ENCODE measurements at places on chromosomes 11 and 22. TPM values are rescaled to one million over a fixed set of nuclear protein-coding genes. Genes with fewer than 3 reads are reported as not detected.

DNA sequence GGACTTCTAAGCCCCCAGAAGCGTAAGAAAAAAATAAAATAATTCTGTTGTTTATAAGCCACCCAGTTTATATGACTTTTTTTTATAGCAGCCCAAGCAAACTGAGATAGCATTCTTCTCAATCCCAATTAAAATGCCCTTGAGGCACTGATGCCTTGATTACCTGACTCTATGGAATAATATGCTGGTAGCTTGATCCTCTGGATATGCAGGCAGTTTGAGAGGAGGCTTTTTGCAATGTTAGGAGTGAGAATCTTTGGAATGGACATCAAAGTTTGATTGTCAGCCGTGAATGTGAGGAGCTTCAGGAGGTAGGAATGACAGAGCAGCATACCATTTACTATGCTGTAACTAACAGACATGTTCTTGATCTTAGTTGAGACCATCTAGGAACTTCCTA, 275.6 kb downstream of the AASDHPPT start:
- DNase-seq: no peak

Gene CCDC88B
- 5.2 TPM for total RNA-seq

DNA sequence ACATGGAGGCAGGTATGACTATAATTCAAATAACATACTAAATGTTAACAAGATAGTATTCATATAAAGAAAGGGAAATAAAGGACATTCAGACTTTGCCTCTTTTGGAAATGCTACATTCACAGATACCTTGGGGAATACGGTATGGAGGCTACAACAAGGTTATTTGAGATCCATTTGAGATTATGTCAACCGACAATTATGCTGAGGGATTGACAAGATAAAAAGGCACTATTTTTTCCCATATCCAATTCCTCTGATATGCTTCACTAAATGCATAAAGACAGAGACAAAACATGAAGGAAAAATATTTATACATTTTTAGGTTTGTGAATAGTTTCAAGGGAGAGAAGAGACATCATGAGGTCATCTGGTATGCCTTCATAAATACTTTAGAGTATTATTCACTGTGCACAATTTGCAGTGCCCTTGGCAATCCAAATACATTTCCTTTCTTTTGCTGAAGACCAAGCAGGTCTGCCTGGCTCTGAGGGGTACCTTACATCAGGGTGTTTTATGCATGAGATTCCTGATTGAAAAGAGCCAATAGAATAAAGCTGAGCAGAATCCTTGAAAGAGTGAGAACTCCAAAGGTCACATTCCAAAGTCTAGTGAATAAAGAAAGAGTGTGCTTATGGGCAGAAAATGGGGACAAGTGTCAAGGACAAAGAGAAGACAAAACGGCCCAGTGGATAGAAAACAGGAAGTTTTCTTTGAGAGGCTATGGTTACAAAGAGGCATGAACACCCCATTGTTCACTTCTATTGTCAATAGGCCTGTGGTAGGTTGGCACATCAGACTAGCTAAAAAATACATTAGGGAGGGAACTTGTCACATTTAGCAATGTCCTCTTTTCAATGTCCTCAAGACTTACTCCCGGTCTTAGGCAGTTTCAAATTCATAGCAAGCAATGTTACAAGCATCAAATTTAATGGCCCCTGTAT, 455.8 kb downstream of the LRRC4C start:
- no peak for DNase-seq

DNA sequence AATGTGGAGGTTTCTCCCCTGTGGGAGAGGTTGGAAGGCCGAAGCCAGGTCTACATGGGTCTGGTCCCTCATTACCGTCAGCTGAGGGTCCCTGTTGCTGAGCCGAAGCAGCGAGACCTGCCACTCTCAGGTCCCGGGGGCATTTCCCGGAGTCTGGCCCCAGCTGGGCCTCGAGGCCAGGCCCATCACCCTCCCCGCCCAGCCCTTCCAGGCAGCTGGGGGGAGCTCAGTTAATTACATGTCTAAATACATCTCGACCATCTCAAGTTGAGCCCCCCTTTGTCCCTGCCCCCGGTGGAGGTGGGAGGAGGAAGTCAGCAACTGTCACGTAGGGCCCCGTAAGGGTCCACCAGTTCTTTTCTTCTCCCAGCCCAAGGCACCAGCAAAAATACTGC, 3.6 kb downstream of the CDKN1C start:
- DNase-seq: no peak

DNA sequence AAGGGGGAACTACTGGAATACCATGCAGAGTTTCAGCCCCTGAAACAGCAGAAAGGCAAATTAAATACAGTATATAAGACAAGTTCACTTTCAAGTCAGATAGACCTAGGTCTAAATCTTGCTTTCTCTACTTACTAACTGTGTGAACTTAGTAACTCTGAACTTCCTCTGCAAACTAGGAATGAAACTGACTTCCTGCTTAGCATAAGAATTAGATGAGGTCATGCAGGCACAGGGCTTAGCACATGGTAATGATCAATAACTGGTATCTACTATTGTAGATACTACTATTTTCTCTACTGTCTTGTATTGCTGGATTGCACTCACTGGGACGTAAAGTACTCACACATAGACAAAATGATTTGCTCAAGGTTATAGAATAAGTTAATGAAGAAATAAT, 51.5 kb upstream of the MTNR1B start:
- DNase-seq: no peak

DNA sequence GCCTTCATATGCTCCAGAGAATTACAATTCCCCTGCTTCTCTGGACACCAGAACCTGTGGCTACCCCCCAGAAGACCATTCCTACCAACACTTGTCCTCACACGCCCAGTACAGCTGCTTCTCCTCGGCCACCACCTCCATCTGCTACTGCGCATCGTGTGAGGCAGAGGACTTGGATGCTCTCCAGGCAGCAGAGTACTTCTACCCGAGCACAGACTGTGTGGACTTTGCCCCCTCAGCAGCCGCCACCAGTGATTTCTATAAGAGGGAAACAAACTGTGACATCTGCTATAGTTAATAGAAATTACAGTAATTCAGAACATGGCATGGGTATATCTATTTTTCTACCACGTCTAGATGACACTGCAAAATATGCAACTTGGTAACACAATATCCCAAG, 9.8 kb downstream of the POU2AF3 start:
- no peak for DNase-seq

DNA sequence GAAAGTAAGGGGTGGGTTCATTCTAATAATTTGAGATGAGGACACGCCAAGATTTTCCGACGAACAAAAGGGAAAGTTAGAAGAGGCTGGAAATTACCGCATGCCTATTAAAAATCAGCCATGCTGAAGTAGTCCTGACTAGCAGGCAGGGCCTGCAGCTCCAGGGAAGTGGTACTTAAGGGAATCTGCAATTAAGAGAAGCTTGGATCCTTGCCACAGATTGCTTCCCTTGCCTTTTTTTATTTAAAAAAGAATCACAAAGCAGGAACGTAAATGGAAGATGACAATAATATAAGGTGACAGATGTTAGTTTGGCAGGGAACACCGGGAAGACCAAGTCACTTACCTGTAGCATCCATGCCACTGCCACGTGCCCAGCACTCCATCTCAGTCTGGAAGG, 359.3 kb downstream of the CADM1 start:
- no peak for DNase-seq

Gene CRYBB3
- not detected for total RNA-seq

- no peak for DNase-seq
Observed at GRCh38 chr22:48180631-48181030, 1418.2 kb downstream of the TBC1D22A start.

DNA sequence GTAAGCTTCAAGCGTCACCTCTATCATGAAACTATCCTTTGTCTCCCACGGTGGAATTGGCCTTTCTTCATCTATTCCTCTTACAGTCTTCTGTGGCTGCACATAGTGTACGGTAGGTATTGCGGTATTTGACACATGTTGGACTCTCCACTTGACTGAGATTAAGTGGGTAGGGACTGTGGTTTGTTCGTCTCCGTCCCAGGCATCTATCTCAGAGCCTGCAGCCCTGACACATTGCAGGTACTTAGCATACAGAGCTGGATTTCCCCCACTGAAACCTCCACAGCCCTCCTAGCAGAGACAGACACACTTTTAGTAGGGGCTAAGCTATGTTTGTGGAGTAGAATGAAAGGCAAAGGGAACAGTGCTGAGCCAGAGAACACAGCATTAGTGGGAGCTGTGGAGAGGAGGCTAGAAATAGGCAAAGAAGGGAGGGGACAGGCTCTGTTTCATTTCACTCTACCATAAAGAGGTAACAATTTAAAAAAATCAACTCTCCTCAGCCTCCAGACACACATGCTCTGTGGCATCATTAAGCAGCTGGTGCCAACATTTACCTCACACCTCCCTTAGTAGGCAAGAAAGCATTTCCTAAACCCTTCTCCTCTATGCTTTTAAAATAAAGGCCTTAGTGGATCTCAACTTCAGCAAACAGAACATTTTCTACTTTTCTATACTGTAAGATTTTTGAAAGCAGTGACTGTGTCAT, 277.5 kb downstream of the KIRREL3 start:
- DNase-seq: no peak

Gene NXF1
- total RNA-seq: 47.1 TPM

DNA sequence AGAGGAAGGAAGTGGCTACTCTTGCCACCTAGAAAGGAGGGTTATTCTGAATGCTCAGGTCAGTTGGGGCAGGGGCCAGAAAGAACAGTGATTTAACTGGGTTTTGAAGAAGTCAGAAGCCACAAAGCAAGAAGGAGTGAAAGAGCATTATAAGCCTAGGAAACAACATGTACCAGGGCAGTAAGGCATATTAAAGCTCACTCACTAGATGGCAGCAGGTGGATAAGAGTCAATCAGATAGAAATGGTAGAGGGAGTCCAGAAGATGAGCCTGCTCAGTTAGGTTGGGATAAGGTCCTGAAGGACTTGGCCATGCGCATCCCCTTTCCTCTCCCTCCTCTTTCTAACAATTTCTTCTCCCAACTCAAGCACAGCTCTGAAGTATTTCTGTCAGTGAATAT, 22.0 kb upstream of the PATE1 start:
- DNase-seq: no peak

Gene C22orf23
- total RNA-seq: 0.35 TPM

- DNase-seq: no peak
Observed at GRCh38 chr22:23789638-23790037, 2.9 kb downstream of the SMARCB1 start.

Gene OR10A2
- total RNA-seq: not detected

DNA sequence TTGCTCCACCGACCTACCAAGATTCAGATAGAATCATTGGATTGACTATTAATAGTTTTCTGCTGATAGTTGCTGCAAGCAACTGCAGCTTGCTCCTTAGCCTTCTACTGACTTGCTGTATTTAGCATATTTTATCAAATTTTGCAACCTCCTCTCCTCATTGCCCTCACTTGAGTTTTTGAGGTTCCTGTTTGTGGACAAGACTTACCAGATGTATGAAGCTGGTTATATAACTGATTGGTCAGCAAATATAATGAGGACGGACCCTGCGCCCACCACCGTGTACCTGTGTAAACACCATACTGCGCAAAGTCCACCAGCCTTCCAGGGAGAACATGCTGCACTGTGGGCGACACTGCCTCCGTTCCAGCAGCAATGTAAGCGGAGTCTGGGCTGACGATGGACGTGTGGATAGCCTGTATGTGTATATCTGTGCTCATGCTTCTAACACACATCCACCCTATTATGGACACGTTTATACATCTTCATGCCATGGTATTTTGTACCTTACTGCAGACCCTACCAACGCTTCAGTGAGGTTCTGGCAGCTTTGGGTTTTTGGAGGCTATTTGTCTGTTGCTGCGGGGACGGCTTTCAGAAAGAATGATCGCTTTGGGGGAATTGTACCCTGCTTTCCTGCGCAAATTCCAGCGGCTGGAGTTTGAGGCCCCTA, 1.5 kb upstream of the USP18 start:
- DNase-seq: no peak

DNA sequence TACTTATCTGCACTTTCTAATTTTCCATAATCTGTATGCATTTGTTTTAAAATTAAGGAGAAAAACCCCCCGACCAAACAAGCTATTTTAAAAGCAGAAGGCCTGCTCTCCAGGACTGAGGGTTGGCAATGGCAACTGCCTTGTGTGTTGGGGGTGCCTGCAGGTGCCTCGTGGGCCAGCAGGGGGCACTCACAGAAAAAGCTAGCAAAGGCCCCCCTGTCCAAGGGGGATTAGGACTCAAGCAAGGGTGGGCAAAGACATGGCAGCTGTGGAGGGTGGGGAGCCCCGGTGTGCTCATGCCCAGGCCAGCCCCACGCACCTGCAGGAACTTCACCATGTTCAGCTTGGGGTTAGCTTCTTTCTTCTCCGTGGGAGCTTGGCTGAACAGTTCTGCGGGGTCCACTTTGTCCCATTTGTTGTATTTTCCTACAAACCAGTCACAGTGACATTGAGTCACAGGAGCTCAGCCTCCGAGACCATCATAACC, 10.3 kb downstream of the TOP3B start:
- DNase-seq: no peak

Gene CHRM1
- not detected for total RNA-seq

All from gastrocnemius medialis (tissue), 4 donors.